ENCODE measurements at places on chromosomes 11 and 22.
A peak's percentile ranks its signal among the peaks of the same experiment; 100 is the strongest.

DNA sequence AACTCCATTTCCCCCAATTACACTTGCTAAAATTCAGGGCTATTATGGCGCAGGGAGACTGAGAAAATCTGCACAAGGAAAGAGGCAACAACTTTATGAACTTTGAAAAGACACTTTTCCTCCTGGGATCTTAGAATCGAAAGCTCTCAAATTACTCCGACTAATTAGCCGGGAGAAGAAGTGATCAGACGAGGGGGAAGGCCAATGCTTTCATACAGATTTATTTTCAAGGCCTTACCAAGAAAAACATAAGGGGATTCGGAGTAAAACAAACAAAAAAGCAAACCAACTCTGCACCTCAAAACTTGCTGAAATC lies 1.6 kb downstream of the PAX6 start:
- no peak for DNase-seq

GRCh38 chr22:20131597-20131858 lies at the start of gene ZDHHC8:
ZDHHC8 (plus strand) TSS chr22:20131804; CDS start chr22:20131948, 144 bp downstream.
- DNase-seq: peak; percentile 56

- DNase-seq: peak; percentile 20
Measured at GRCh38 chr11:21710809-21711208, 482.1 kb upstream of the ANO5 start.

DNA sequence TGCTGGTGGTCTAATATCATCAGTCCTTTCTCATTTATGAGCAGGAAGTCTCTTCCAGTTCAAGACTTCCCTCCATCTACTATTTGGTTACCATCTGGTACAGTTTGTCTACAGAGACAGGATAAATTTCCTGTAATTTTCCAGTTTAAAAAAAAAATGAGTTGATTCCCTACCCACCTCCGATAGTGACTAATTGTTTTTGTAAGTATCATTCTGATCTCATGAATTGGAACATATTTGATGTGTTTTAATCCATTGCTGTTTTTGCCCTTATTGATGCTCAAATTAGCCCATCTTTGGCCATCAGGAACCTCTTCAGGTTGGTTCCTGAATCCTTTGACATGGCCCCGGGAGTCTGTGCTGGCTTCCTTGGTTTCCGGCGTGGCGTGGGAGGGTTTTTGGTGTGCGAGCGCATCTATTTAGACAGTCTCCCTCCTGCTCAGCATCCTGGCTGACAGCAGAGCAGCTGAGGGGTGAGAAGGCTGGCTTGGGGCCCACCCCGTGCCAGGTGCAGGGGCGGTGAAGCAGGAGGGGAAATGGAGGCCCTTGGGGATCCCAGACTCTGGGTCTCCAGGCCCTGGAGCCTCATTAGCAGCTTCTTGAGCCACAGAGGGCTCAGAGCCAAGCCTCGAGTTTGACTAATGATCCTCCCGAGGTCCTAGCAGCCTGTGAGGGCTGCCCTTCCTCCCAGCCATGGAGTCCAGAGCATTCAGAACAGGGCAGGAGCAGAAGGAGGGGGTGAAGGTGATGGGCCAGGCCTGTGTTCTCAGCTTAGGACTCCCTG lies 6.8 kb downstream of the OMP start:
- DNase-seq: no peak

DNA sequence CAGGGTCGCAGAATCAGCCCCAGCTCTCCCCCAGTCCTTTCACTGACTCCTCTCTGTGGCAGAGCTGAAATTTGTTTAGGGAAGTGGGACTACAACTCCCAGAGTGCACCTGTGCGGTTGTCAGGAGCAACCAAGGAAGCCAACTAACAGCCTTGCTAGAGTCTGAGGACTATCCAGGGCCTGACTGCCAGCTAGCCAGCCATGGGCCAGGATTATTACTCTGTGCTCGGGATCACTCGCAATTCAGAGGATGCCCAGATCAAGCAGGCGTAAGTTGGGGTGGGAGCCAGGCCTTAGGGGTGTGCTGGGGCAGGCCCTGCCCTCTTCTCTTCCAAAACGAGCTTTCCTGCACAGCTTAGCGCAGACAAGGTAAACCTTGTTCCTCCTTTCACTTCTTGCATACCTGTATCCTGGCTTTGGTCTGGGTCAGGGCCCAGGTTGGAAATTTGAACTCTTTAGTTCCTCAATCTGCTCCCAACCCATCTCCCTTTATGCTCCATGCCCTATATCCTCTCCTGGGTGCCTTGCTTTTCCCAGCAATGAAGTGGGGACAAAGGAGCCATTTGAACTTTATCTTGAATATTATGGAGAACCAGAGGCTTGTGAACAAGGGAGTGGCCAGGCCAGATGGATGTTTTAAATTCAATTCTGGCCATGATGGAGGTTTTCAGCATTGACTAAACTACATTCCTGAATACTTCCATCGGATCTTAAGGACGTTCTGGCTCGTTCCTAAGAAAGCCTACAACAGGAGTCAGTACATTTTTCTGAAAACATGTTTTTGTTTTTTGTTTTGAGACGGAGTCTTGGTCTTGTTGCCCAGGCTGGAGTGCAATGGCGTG lies at the start of gene DNAJB13:
Gene DNAJB13 (plus strand): TSS at position 158 of the 842 bp plus-strand sequence. CDS start 44 bp downstream, at position 202.
- peak; percentile 52 for DNase-seq

- DNase-seq: no peak
Measured at GRCh38 chr11:104661901-104662300, 236.4 kb downstream of the CASP12 start.

DNA sequence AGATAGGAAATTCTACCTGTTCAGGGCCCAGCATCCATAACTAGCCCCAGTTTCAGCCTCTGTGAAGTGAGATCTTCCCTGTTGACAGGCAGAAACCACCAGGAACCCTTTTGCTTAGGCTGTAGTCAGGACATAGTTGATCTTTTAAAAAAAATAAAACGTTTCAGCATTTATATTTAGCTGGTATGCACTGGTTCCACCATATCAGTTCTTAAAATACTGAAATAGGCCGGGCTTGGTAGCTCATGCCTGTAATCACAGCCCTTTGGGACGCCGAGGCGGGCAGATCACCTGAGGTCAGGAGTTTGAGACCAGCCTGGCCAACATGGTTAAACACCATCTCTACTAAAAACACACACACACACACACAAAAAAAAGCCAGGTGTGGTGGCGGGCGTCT lies 35.3 kb downstream of the GALNT18 start:
- DNase-seq: no peak

DNA sequence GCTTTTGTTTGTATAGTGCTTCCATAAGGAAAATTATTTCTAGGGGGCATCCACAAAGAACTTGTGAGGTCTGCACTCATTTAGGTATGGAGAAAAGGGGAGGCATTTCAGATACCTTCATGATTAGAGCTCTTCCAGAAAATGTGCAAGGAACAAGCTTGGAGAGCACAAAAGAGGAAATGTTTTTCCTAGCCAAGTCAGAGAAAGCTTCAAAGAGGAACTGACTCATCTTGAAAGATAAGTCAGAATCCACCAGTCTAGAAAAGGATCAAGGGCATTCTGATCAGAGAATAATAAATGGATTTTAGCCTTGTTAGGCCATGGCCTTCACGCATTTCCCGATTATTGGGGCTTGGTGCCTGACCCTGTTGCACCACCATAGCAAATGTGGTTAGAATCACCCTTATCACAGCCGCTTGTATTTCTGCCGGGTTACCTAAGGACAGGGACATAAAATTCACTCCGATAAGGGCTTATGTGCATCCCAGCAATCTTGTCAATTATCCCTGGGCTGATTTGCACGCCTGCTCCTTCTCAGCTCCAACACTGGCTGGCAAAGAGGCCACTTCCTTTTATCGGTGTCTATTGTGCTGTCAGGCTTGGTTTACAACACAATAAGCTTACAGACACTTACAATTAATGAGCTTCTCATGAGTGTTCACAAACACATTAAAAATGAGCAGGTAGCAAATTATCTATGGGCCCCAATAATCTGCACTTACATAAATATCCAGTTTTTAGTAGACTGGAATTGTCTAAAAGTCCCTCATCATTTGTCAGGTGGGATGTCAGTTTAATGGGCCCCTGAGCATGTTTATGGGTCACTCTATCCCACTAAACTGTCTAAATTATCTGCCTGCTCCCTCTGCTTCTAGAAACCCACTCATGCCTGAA lies 613.5 kb downstream of the SOX6 start:
- no peak for DNase-seq

GRCh38 chr11:104380358-104380757 lies 216.4 kb upstream of the PDGFD start:
- no peak for DNase-seq

DNA sequence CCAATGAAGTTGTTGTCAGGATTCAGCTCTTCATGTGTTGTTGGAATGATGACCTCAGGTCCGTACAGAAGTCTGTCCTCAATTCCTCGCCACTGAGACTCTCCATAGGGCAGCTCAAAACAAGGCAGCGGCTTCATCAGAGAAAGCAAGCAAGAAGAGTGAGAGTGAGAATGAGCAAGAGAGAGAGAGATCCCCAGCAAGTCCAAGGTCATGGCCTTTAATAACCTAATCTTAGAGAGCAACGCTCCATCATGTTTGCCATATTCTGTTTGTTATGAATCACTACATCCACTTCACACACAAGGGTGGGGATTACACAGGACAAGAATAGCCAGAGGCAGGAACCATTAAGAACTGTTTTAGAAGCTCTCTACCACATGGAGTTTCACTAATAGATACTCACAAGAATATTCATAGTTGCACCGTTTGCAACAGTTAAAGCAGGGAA lies 23.3 kb upstream of the MMP7 start:
- DNase-seq: no peak

DNA sequence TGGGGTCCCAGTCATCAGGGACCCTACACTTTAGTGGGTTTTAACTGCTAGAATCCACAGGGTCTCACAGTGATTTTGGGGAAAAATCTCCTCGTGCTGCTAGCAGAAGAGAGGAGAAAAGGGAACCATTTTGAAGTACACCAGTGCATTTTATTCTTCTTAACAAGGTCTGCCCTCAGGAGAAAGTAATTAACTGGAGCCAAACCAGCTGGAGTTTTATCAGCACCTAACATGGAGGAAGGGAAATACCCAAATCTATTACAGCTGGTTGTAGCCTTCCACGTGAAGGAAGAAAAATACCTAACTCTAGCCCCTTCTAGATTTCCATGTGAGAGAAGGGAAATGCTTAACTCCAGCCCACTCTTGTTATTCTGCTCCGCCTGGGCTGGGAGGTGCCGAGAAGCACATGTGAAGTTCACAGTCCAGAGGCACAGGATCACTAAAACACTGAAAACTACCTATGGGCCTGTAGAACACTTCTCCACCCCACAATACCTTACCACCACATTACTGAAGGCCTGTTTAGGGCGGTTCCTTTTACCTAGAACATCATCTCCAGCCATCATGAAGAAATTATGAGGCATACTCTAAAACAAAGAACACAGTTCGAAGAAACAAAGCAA lies 31.3 kb upstream of the TEAD1 start:
- DNase-seq: no peak

GRCh38 chr11:15662285-15662684 lies 547.6 kb downstream of the INSC start:
- DNase-seq: no peak

GRCh38 chr11:76672431-76673175 lies 2.1 kb upstream of the LRRC32 start:
- no peak for DNase-seq

DNA sequence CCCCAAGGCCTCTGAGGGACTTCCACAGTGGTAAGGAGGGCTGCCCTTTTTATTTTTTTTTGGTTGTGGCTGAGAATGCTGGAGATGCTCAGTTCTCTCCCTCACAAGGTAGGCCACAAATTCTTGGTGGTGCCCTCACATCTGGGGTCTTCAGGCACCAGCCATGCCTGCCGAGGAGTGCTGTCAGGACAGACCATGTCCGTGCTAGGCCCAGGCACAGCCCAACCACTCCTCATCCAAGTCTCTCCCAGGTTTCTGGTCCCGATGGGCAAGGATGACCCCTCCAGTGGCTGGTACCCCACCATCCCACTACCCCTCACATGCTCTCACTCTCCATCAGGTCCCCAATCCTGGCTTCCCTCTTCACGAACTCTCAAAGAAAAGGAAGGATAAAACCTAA lies 4.2 kb downstream of the THY1 start:
- DNase-seq: no peak

All from hepatocyte (in vitro differentiated cells).